T-helper 17 cell (primary cell): ENCODE measurements at places on chromosomes 2 and 18.

DNA sequence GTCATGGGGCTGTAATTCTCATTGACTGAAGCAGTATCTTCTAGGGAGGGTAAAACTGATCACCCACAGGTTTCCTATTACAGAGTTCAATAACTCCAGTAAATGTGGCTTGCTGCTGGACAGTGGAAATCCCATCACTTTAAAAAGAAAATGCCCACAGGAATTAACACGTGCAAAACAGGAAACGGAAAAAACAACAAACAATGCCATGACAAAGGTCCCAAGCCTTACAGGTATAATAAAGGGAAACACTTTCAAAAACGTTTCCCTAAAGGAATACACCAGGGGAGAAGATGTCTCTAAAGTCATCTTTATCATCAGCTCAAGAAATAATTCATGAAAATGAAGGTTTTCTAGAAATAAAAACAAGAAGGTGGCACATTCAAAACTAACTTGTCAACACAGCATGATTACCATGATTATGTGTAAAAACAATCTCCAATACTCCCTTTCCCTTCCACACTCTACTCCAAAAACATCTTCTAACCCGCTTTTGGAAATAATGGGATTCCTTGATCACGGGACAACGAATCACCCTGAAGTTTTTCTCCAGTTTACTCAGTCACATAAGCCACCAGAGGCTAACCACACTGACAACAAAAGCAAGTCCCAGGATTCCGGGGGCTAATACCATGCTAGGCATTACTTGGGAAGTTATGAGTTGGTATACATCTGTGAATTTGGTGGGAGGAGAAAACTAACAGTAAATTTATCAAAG is 167.9 kb downstream of the TCF4 start:
- no peak for DNase-seq

GRCh38 chr2:3535794-3536681 is 16.7 kb upstream of the ADI1 start:
- no peak for DNase-seq

DNA sequence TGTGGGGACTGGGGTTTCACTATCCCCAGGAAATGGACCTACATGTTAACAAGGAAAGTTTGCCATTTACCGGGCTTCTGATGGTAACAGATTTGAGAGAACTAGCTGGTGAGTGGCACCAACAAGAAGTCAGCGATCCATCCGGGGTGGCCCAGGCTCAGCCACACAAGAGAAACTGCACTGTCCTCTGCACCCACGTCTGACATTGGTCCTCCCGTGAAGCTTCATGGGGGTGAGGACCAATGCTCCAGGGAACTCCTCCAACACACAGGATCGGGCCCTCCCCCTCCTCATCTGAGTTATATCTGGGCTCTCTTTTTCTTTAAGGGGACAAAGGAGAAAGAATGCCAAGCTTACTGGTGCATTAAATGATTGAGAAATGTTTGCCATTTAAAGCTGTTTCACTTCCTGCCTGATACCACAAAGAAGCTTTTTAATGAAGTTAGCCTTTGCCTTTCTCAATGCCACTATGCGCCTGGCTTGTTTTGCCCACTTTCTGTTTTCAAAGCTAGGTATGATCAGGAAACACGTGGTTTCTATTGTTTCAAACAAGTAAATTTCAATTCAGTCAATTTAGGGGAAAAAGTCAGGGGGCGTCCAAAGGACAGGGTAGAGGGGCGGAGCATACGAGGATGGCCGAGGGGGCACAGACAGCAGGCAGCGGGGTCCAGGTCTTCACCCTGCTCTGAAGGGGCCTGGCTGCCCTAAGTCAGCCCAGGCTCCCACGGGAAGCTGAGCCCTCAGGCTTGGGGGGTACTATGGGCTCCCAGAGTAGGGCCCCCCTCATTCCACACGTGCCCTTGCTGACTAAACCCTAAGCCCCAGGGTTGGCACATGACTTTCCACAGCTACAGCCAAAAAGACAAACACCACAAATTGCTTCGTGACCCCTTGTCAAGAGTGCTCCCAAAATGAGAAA is 204.0 kb upstream of the ID2 start:
- DNase-seq = no peak

DNA sequence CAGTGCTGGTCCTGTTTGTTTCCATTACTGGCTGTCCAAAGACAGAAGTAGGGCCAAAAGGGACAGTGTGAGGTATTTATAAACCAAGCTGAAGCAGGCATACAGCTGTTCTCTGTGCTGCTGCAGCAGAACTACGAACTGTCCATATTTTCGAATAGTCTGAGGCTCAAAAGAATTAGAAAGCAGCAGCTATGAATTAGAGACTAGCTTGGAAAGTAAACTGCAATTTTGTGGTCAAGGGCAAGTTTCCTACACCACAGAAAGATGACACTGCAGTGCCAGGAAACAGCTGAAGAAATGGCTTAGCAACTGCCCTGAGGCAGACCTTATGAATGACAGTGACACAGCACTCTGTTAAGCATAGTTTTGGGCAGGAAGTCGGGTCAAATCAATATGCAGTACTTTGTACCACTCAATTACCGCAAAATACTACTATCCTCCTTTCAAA is 125.3 kb downstream of the TMEM131 start:
- DNase-seq = no peak

GRCh38 chr2:130288467-130289403 is 54.0 kb upstream of the IMP4 start:
- DNase-seq = no peak

GRCh38 chr2:82790206-82791021 is 1668.7 kb downstream of the SUCLG1 start:
- DNase-seq = no peak

DNA sequence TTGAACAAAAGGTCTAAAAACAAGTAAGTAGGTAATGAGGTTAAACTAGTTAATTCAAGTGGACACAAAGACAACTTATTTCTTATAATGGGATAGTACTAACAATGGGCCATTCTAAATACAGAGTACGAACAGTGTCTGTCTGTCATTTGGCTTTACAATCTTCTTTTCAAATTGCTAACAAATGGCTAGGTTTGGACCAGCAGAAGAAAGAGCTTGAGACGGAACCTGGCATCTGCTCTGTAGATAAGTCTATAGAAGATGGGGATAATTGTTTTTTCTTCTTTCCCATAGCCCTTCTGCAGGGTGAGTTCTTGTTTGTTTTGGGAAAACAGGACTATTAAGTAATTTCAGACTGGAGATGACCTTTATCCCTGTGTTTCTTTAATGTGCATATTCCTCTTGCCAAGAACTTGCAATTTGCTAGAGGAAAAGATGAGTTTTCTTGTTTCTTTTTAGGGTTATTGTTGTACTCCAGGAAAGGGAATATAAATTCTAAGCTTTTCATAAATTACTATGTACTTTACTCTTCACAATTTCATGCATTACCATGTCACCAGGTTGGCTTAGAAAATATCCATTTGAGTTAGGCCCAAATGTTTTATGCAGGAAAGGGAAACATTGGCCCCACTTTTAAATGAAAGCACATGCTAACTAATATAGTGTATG is 500.5 kb upstream of the SYT4 start:
- no peak for DNase-seq

DNA sequence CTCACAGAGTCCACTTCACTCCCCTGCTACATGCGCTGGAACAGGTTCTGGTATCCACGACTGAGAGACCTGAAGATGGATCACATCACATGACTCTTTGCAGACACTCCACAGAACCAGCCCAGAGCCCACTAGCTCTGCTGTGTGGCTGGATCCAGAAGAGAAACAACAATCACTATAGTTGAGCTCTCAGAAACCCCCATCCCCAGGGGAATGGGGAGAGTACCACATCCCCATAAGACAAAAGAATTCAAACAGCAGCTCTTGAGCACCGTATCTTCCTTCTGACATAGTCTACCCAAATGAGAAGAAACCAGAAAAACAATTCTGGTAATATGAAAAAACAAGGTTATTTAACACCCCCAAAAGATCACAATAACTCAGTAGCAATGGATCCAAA is 76.4 kb downstream of the ZSWIM2 start:
- DNase-seq = no peak

DNA sequence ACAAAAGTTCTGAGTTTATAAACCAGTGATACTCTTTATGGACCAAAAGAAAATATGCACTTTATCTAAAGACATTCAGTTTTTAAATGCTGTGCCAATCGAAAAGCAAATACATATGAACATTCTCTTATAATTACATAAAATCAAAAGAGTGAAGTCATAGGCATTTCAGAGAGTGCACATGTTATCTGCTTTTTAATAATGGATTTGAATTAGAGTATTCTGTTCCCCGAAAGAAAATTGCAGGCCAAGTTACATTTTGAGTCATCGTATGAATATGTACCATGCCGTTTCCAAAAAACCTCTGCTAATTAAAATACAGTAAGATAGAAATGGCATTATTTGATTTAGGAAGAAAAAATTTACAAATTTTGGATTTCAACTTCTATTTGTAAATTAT is 565.7 kb downstream of the ZEB2 start:
- no peak for DNase-seq

GRCh38 chr2:44680983-44681531 is 260.4 kb upstream of the SIX3 start:
- no peak for DNase-seq

GRCh38 chr18:62788111-62788510 is 72.8 kb downstream of the PHLPP1 start:
- DNase-seq = no peak

DNA sequence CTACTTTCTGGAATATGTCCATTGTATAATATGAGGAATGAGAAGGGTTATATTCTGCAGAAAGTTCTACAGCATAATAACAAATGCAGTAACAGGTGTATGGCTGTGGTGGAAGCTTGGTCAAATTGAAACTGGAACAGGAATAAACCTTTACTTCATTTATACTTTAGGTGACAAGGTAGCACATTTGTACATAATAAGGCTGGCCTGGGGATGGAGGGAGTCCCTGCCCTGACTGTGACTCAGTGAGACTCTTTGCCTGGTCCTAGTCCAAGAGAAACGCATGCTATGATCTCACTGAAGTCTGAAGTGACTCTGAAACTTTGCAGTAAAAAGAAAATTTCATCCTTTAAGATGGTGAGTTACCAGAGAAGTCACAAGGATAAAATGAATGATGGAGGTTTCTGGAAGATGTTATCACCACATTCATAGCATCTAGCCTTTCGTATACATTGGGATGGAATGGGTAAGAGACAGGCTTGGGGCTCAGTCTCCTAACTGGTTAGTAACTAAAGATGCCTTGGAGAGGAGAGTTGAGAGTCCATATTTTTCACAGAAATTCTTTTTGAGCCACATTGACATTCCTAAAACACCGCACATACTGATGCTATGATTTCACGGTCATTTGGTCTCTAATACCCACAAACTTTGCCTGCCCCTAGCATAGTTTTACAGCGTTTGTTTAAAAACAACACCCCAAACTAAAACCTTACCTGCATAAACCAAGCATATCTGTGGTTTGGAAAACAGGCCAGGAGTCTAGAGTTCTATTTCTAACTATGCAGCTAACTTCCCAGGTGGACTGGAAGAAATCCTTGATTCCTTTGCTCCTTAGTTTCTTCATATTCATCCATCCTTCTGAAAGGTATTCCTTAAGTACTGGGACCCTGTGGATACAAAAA is 42.4 kb upstream of the NABP1 start:
- DNase-seq = no peak

- DNase-seq = no peak
Observed at GRCh38 chr2:25310965-25311864, 30.5 kb downstream of the DNMT3A start.

DNA sequence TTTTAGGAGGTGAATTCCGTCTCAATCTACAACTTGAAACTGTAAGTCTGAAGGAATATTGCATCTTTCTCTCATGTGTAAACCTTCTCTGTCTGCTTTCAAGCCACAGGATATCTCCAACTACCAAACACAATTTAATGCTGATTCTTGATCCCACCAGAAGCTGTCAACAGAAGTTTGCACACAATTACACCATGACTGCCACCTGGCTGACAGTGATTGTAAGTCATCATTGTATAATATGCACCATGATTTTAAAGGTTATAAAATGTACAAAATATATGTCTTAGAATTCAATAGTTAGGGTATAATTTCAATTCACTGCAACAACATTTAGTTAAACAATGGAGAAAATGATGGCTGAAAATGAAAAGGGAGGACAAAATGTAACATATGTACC is 18.4 kb downstream of the PREPL start:
- DNase-seq = no peak

GRCh38 chr2:19711470-19712372 is 190.1 kb downstream of the TTC32 start:
- no peak for DNase-seq

DNA sequence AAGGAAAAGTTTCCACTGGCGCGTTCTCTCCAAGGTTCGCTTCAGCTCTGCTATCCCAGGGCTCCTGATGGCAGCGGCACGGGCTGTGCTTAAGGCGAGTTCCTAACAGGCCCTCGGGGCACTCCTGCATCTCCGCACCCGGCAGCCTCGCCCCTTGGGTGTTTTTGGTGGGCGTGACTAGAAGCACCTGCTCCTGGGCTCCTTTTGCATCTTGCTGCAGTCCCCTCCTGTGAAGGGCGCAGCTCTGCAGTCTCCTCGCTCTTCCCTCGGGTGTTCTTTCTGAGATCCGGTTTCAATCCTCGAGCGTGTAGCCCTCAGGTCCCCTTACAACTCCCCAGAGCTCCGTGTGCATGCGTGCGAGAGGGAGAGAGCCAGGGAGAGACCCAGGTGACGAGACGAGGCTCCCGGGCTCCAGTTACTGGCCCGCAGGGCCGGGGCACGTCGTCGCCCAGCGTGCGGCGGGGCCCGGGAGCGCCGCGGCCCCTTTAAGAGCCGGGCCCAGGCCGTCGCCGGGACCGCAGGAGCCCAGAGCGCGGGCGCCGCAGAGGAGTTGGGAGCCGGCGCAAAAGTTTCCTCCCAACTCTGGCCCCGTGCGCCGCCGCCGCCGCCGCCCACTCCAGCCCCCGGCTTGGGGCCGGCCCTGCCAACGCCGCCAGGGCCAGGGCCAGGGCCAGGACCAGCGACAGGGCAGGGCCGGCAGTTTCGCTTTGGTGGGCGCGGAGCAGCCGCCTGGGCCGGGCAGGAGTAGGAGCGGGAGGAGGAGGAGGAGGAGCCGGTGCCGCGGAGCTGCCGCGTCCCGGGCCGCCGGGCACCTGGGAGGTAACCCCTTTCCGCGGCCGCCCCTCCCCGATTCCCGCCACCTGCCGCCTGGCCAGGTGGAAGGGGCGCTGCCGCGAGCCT is at the start of gene PARD3B:
PARD3B (plus strand) TSS at position 515 of the 900 bp plus-strand sequence. CDS start 525 bp downstream, outside the sequence.
- no peak for DNase-seq
